GM04503 (cell line): ENCODE measurements at places on chromosomes 1 and 21.
A peak's percentile ranks its signal among the peaks of the same experiment; 100 is the strongest.

DNA sequence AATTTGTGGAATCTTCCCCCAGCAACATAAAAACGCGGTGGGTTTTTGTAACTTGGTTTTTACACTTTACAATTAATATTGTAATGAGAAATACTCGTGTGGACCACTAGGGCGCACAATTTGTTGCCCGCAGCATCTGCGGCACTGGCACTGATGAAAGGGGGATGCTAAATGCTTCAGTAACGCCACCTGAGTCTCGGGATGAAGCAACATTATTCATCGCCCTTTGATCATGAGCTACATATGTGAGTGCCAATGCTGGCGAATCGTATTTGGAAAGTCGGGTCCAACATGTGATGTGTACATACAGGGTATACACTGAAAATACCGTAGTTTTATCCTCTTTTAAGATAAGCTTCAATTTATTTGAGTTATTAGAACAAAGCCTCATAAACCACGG is 34.2 kb upstream of the COX20 start:
- DNase-seq = no peak

DNA sequence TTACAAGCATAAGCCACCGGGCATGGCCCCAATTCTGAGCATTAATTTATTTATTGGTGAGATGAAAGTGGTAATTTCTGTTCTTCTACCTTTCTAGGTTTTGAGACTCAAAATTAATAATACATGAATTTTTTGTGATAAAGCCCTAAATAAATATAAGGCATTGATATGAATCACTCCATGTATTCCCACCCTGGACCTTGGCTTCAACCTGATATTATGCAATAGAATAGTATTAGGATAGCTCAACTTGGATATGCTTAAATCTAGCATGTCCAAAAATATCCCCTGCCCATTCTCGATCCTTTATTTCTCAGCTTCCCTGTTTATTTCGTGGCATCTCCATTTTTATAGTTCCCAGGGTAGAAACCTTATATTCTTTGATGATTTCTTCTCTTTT is 2.5 kb downstream of the AGL start:
- DNase-seq = no peak

- DNase-seq = no peak
Measured at GRCh38 chr1:246176126-246177024, 330.7 kb downstream of the SMYD3 start.

DNA sequence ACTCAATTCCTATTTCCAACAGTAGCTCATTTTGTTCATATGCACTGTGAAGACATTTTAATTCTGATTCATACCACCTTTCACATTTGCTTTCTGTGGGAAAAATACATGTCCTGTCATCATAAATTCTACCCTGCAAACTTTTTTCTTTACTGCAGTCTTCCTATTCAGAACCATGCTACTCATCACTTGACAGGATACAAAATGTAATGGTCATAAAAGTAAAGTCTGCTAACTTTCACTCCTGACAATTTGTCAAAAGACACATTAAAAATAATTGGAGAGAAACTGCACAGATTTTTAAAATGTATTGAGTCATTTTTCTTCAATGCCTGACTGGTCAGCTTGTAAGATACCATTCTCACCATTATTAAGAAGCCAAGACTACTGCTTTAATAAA is 1817.1 kb downstream of the BRINP3 start:
- DNase-seq = no peak

GRCh38 chr1:242426271-242426905 is 98.1 kb downstream of the PLD5 start:
- no peak for DNase-seq

DNA sequence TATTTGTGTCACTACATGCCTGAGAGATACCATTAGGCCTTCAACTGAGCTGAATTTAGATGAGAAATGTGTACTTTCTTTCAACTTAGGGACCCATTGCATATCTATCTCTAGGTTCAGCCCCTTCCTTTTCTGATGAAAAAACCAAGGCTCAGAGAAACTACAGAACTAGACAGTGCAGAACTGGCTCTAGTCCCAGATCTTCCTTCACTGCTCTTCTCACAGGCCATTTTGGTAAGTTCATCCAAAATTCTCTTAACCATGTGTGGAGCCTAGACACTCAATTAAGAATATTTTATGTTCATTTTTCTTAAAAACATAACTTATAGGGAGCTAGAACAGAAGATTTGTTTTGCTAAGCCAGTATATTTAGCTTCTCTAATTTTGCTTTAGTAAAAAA is 128.9 kb downstream of the ASTN1 start:
- DNase-seq = no peak

DNA sequence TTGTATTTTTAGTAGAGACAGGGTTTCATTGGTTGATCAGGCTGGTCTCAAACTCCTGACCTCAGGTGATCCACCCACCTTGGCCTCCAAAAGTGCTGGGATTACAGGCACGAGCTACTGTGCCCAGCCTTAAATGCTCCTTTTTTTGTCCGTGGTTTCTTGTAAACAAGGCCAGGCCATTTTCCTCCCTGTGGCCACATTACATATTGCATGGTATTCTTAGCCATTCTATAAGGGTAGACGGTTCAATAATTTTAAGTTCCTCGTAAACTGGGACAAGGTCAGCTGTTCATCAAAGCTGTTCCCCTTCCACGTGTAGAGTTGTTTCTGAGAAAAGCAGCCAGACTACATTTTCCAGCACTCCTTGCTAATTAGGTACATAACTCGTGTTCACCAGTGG is 10.3 kb upstream of the LUZP1 start:
- DNase-seq = no peak

DNA sequence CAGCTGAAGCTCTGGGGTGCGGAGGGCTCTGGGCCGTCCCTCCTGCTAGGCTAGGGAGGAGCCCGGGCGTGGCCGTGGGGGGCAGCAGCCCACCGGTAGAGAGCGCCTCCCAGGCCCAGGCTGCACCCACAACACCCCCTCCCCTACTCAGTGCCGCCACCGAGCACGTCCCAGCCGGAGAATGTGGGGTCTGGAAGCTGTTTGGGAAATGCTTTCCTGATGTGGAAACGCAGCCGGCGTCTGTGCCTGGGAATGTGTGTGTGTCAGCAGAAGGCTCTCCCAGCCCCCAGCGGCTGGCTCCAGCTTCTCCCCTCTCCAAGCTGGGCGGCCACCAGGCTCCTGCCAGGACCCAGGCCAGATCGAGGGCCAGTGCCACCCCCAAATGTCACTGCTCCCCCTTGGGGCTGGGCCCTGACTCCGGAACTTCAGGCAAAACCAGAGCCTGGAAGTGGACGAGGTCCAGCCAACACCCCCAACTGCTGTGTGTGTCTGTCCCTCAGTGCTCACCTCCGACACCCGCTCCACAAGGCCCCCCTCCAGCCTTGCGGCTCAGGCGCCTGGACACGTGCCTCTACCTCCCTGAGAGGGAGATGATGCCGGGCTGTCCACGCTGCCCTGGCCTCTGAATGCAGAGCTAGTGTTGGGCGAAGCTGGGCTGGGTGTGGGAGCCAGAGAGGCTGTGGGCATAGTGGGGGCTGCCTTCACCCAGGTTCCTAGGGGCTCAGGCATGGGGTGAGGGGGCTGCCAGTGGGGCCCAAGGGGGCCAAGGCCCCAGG is 74.7 kb downstream of the MEGF6 start:
- DNase-seq = no peak

DNA sequence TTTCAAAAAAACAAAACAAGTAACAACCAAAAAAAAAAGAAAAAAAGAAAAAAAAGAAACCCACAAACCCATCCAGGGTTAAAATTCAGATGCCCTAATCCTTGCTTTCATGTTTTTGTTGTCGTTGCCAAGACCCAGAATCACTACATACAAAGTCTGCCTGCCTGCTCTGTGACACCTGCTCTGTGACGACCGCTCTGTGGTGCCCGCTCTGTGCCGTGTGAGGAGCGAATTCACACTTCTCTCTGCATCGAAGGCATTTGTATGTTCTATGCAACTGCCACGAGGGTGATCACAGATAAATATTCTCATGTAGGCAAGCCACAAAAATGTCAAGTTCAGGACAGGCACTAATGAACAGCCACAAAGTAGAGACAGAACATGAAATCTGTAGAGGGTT is 178.6 kb downstream of the SLC45A1 start:
- DNase-seq = no peak

- DNase-seq = no peak
Measured at GRCh38 chr1:216923601-216924000, 200.4 kb upstream of the ESRRG start.

DNA sequence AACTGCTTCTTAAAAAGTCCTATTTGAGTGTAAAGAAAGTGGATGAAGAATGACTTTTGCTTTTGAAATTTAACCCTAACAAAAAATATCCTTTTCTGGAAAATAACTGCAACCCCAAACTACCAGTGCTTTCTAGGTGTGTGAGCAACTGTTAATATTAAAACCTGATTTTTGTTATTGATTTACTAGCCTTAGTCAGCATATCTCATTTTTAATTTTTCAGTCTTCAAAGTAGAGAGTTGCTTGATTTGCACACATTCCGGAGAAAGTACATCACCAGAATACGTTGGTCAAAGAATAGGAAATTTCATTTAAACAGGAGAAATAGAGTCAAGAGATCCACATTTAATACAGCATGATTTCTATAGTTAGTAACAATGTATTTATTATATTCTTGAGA is 141.8 kb upstream of the ADAMTS5 start:
- no peak for DNase-seq

DNA sequence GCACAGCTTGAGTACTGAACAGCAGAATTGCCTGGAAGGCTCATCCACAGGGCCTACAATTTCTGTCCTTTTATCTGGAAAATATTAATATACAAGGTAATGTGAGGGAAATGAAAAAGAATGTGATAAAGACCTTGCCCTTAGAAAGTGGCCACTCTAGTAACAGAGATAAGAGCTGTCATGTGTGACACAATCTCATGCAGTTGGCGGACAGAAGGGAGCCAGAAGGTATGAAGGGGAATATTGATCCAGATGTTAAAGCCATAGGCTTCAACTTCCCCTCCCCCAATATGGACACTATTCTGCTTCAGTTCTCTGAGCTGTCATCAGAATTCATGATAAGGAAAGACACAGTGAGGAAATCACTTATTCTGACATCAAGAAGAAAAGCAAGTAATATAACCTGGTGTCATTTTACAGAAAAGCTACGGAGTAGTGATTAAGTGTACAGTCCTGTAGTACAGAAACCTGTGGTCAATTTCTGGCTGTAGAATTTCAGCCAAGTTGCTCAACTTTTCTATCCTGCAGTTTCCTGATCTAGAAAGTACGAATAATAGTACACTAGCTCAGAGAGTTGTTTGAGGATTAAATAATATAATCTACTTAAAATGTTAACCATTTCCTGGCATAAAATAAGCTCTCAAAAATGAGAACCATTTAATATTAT is 572.1 kb downstream of the DPYD start:
- no peak for DNase-seq

GRCh38 chr1:110921953-110922352 is 41.8 kb downstream of the LRIF1 start:
- DNase-seq = no peak

- no peak for DNase-seq
Measured at GRCh38 chr1:25194572-25195020, 37.7 kb downstream of the SYF2 start.

- DNase-seq = no peak
Measured at GRCh38 chr21:37711286-37711829, 204.9 kb downstream of the KCNJ6 start.

- no peak for DNase-seq
Measured at GRCh38 chr1:231626951-231627614, 493 bp downstream of the DISC1 start.

DNA sequence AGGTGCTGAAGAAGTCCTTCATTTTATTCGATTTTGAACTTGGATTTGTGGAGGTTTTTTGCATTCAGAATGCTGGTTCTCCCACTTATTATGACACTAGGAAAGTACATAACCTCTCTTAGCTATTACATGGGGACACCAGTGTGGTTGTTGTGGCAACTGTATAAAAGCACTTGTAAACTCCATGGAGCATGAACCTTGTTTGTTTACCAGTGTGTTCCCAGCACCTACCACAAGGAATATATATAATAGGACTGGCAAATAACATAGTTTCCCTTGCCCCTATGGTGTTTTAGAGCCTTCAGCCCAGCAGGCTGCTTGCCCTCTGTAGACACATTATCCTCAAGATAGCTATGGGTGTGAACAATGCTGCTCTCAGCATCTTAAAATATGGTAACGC is 43.1 kb downstream of the RASSF5 start:
- DNase-seq = no peak

GRCh38 chr1:62841587-62842169 is 57.7 kb downstream of the ATG4C start:
- DNase-seq = peak; percentile 14

GRCh38 chr21:41605934-41606285 is 98.0 kb upstream of the TMPRSS2 start:
- no peak for DNase-seq

DNA sequence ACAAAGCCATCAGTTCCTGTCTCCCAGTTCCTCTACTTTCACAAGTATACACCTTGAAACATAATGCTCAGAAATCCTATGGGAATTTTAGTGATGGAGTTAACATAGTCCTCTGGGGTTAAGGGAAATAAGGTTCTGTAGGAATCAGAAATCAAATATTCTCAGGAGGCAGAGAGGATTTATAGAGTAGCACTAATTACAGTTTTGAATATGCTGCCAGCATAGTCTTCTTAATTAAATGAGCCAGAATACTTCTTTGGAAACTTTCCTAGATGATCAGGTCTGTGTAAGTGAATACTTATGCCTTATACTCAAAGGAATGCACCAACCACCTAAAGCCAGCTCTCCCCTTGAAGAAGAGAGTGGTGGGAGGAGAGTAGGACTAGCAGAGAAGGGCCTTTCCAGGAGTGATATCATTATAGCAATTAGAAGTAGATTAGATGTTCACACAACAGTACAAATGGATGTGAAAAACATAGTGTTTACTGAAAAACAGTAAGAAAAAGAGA is 31.4 kb upstream of the DIRAS3 start:
- no peak for DNase-seq

DNA sequence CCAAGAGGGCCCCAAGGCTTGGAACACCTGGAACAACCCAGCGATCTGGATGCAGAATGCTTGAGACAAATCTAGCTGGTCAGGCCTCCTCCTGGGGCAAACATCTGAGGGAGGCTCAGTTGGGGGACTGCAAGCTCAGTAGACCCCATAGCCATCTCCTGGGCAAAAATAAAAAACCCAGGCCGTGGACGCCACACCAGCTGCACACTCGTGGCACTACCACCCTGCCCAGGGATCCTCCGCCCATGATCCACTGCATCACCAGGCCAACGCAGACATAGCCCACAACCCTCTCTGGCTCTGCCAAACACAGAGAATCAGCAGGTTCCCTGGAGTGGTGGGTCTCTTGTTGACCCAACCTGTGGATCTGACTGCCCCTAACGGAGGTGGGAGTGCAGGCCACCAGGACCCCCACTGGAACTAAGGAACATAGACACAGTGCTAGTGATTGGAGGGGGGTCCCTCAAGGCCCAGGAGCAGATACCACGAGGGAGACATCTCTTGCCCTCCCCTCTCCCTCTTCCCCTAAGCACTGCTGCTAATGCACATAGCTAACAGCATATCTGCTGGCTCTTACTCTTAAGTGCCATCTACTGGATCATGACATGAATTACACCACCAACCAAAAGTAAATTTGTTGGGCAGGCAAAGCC is 147.2 kb downstream of the CHD1L start:
- no peak for DNase-seq
